Fibroblast of the aortic adventitia (primary cell): ENCODE measurements at places on chromosomes 2 and 18. TPM values are rescaled to one million over a fixed set of nuclear protein-coding genes. Genes with fewer than 3 reads are reported as not detected.

The SERPINB5 gene
- not detected in 2 replicates for total RNA-seq

The ERBB4 gene
- 0.16 and 5.8 TPM in 2 replicates for total RNA-seq

The SLC1A4 gene
- total RNA-seq: 9.5 and 24.1 TPM in 2 replicates

The ANKRD62 gene
- not detected in 2 replicates for total RNA-seq

The ANKRD30B gene
- total RNA-seq: 0.36 and 2.7 TPM in 2 replicates

The FAHD2B gene
- 0.90 and 2.5 TPM in 2 replicates for total RNA-seq

The CHN1 gene
- 2.3 and 3.3 TPM in 2 replicates for total RNA-seq
